ENCODE measurements at places on chromosomes 12 and 14.
A peak's percentile ranks its signal among the peaks of the same experiment; 100 is the strongest.

DNA sequence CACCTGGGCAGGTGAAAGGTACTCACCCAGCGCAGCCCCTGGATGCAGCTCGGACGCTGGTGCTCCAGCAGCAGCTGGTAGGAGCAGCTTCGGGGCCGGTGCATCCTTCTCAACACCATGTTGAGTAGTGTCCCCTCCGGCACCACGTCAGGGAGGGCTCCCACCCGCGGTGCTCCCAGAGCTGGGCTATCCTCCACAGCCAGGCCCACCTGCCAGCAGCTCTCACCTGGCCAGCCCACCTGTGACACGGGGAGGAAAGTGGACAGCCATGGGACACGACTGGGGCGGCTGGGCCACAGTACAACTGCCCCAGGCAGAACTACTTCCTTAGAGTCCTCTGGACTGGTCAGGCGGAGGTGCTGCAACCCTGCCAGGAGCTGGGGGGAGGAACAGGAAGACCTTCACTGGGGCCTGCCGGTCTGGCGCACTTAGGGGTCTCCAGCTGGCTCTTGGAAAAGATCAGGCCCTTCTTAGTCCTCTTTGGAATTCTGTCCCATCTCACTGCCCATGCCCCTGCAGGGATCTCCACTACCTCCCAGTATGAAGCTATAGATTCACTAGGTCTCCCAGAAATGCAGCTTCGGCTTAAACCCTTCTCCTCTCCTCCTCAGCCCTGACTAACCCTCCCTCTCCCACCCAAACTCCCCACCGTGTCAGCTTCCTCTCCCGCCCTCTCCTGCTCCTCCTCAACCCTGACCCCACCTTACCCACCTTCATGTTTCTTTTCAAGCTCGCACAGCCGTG is 668 bp downstream of the RAPGEF3 start:
- no peak for DNase-seq

DNA sequence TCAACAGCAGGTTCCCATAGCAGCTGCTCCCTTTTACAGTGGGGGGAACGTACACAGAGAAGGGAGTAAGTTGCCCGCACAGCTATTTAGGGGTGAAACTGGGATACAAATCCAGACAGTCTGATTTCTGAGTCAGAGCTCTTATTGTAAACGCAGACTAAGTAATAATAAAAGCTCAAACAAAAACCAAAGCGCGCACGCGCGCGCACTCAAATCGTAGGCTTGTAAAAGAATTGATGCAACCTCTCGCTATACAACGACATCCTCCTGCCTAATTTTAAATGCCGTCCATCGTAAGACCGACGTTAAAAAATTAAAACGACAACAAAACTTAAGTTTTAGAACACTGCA is 747 bp upstream of the DACT1 start:
- DNase-seq, result no peak

GRCh38 chr14:73463411-73463810 is 5.1 kb upstream of the NUMB start:
- DNase-seq, result no peak

GRCh38 chr12:122893208-122894153 is 2.4 kb downstream of the VPS37B start:
- no peak for DNase-seq

DNA sequence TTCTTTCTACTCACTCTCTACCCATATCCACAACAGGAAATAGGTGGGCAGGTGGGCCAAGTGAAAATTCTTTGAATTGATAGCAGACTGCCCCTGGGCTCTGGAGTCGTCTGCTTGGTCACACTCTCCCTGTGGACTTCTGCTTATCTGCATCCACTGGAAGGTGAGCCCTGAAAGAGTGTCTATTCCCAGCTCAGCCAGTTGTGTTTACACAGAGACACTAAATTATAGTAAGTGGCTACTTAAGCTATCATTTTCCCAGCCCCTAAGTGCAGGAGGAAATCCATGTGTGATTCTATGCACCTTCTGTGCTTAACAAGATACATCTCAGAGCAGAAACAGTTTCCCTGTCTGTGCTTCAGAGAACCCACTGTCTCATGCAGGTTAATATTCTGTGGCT is 338.4 kb downstream of the FUT8 start:
- DNase-seq, result no peak

- DNase-seq, result no peak
These were observed 193.1 kb upstream of the FLRT2 start for GRCh38 chr14:85336817-85337216.

GRCh38 chr12:105814283-105814682 is 324.5 kb downstream of the NUAK1 start:
- DNase-seq, result no peak

DNA sequence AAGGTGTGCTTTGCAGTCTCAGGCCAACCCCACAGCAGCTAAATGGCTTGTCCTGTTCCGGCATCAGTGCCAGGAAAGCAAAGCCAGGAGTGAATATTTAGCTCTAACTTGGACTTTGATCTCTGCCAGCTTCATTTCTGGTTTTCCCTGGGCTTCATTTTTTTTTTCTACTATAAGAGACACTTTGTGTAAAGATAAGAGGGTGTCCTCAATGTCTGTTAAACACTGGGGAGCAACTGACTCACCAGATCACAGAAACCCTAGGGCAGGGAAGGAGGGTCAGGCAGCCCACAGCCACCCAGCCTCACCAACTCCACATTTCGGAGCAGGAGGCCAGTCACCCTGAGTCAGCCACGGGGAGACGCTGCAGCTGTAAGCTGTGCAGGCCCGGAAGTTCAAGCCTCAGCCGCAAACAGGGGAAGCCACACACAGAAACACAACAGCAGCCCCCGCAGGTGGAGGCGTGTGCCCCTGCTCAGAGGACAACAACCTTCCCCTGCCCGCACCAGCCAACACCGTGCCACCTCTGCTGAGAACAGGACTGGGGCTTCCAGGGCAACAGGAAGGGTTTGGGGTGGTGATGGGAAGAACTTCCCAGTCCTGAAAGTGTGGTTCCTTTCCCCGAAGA is 6.3 kb downstream of the TNFRSF1A start:
- no peak for DNase-seq

GRCh38 chr12:1544996-1545700 is 49.2 kb downstream of the FBXL14 start:
- DNase-seq, result no peak

- no peak for DNase-seq
These were observed 17.5 kb downstream of the CAMKK2 start for GRCh38 chr12:121279071-121279375.

DNA sequence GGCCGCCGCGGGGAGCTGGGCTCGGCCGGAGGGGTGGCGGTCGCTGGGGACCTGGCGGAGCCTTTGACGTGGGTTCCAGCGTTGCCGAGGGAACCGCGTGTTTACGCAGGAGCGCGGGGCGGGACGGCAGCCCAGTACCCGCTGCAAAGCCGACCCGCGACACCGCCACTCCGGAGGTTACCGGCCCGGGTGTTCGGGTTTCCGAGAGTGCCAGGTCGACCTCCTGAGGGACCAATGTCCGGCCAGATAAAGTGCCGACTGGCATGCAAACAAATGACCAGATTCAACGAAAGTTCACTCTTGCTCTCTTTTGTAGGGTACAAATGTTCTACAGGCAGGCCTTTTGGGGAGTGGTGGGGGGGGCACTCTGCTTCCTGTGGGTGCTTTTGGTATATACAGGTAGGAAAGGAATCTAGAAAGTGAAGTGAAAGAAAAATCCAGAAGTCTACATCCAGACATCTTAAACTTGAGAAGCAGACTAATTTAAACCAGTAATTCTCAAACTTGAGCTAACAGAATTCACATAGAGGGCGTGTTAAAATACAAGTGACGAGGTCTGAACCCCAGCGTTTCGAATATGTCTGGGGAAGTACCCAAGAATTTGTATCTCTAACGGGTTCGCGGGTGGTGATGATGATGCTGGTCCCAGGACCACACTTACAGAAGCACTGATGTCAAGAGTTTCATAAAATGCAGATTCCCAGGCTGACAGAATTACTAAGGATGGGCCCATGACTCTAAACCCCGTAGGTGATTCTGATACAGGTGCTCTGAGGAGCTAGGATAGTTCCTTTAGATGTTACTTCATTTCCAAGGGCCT is at the start of gene GPR135:
GPR135 (minus strand) TSS at position 65 of the 820 bp plus-strand sequence. CDS start 154 bp downstream, outside the sequence.
- no peak for DNase-seq

- no peak for DNase-seq
These were observed 11.1 kb upstream of the KRT1 start for GRCh38 chr12:52691076-52691840.

DNA sequence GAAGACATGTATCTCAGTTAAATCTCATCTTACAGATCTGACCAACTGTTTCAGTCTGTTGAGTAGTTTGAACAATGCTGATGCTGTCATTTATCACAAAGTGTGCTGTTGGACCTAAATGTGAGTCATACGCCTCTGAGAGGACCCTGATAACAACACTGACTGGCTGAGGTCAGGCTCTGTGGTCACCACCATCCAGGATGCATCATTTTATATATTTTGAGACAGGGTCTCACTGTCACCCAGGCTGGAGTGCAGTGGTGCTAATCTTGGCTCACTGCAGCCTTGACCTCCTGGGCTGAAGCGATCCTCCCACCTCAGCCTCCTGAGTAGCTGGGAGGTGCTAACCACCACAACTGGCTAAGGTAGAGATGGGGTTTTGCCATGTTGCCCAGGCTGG is 181.0 kb upstream of the RGS6 start:
- DNase-seq, result no peak

GRCh38 chr12:90969346-90969745 is 14.4 kb upstream of the CCER1 start:
- no peak for DNase-seq

DNA sequence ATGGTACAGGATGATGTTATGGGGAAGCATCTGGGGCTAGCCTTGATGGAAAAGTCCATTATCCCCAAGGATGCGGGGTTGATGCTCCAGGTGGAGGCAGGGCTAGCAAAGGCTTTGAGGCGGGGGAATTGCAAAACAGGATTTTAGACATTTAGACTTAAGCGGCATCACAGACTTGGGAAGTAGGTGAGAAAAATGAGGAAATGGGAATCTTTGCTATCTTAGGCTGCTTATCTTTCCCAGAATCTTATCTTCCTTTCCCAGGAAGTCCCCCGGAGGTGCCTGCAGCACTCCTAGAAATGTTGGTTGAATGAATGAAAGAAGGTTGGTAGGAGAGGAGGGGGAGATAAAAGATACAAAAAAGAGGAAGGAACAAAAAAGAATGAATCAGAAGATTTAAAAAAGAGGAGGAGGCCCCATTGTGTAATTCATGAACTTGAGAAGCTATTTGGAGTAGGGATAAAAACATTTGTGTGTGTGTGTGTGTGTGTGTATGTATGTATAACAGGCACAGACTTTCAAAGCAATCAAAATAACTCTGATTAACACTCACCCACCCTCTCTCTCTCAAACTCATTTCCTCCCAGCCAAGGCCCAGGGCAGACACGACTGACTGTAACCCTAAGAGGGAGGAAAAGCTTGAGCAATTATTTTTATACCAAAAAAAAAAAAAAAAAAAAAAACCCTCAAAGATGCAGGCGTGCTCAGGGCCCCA is 62.5 kb upstream of the TBX3 start:
- DNase-seq, result no peak

DNA sequence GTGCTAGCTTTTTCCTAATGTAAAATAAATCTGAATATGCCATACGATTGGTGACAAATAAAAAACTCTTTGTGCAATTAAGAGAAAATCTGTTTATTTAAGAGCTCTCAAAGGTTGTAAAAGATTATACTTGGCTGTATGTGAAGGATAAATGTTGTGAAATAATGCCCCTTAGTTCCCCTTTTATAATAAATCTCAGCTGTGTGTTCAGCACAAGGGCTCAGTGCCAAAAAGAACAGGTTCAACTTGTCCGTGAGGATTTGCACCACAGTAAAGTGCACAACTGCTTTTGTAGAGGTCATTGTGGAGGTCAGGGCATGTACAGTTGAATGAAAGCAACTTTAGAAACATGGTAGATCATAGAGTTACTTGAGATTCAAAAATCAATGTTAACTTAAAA is 118.6 kb downstream of the TRMT5 start:
- DNase-seq, result no peak

DNA sequence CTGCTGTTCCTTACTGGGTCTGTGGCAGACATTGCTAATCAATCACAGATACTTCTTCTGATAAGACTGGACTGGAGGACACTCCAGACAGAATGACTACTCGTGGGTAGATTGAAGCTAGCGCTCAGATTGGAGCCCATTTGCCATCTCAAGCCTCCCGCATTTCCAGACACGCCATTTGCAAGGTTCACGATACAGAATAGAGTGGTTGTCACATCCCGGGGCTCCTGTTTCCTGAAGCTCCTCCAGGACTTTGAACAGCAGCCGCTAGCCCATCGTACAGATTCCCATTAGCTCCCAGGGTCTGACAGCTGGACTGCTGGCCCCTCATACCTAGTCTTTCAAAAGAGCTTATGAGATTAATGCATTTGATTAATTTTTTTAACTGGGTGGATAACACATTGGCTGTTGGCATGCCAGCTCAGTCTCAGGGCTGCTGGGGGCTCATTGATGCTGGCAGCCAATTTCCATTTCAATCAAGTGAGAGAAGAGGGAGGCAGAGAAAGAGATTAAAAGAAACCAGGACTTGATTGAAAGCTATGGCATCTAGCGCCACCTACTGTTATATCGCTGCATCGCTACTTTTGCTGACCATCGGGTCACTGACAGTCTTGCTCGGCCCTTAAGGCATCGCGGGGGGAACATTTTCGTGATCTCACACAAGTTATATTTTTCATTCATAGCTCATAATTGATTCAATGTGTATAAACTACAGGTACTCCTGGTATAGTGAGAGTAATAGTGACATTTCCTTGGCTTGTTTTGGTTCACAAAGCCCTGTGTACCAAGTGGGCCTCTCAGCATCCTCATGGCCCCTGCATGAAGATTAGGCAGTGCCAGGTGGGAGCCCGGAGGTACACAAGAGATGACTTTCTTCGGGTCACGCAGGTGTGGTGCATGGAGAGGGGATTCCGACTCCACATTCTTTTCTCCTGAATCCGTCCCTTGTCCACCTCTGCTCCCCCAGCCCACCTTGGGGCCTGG is 78.6 kb downstream of the CCDC60 start:
- DNase-seq, result peak; percentile 83

DNA sequence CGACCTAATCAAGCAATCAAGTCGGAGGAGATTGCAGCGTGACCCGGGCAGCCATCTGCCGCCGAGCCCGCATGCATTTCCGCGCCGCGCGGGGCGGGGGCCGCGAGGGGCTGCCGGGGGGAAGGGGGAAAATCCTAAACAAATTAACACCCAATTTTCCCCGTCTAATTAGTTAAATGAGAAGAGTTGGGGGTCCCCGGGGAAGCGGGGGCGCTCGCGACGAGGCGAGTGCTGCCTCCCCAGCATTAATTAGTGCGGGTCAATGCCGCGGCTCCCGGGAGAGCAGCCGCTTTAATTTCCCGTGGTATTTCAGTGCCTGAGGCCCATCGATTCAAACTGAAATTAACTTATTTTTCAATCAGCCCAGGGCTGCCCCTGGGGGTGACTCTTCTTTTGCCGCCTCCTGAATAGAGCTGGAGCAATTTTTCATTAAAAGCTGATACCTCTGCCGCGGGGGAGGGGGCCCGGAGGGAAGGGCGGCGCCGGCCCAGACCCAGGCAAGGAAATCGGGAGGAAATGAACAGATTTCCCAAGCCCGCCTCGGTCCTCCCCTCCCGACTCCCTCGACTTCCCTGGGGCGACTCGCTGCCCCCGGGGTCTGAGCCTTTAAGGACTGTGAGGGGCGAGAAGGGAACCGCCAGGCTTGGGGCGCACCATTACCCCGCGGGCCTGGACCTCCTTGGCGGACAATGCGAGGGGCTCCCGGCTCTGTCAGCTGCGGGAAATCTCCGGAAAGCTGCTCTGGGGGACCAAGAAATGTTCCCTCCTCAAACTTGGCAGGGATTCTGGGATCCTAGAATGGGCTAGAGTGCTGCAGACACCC is 18.9 kb downstream of the VSX2 start:
- no peak for DNase-seq

Measured in iPS DF 6.9 (cell line).